NCI-H2029 treated with DMSO at 0.1 percent for 48 hours (cell line): ENCODE measurements at places on chromosomes 11 and 22.

DNA sequence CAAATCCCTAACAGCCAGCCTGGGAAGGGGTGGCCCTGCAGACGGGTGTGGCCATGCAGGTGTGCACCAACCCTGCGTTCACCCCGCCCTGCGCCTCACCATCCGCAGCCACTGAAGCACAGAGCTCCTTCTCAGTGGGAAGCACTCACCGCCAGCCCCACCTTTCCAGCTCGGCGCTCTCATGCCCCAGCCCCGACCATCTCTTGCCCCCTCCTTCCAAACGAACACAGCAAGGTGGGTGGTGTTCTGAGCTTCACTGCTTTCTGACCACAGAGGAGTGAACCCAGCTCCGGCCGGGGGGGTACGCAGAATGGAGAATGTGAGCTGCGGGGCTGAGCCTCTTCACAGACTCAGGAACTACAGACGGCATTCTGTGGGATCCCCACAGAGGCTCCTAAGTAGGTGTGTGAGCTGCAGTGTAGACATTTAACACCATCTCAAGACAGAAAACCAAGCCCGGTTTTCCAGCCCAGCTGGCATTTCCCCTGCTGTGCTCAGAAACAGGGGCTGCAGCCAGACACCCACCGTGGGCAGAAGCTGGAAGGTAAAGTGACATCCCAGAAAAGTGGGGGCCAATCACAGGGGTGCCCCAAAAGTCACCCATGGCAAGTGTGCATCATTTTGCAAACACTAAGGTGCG, 88.4 kb upstream of the RTL6 start:
- no peak for DNase-seq

- no peak for DNase-seq
These were observed 53.7 kb downstream of the PARVA start for GRCh38 chr11:12430954-12431595.

DNA sequence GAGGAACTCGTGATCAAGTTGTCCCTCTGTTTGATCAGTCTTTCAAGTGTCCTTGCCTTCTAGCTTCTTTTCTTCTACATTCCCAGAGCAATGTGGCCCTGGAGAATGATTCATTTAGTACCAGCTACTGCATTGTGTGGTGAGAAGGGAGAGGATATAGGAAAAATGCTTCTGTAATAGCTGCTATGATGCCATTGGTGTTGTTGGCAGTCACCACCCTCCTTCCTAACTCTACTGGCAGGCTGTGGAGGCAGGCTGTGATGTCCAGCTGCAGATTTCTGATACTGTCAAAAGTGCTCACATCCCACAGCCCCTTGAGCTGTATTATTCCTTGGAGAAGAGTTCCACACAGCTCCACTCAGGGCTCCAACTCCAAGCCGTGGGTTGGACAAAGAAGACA, 52.8 kb downstream of the ENDOD1 start:
- DNase-seq: no peak

- DNase-seq: no peak
These were observed 667.2 kb downstream of the BRD1 start for GRCh38 chr22:49160261-49161001.

GRCh38 chr11:47541070-47541469, 11.9 kb downstream of the CELF1 start:
- no peak for DNase-seq

- DNase-seq: no peak
These were observed 607 bp upstream of the ROBO4 start for GRCh38 chr11:124898263-124898680.

DNA sequence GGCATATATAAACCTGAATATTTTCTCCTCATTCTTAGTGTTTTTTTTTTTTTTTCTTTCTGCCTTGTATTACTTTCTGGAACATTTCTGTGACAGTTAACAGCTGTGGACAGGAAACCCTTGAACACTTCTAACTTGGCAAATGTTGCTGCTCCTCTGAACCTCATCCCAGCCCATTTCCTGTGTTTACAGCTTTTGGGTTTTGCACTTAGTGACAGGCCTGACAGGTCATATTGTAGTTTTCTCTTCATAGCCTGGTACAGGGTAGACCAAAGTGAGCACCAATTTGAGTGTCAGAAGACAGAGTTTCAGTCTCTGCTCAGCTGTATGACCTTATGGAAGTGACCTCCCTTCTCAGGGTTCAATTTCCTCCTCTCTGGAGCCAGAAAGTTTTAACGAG, 91.6 kb downstream of the STIM1 start:
- peak; percentile 14 for DNase-seq

- DNase-seq: peak; percentile 12
These were observed 476 bp upstream of the BARX2 start for GRCh38 chr11:129374993-129375750.

DNA sequence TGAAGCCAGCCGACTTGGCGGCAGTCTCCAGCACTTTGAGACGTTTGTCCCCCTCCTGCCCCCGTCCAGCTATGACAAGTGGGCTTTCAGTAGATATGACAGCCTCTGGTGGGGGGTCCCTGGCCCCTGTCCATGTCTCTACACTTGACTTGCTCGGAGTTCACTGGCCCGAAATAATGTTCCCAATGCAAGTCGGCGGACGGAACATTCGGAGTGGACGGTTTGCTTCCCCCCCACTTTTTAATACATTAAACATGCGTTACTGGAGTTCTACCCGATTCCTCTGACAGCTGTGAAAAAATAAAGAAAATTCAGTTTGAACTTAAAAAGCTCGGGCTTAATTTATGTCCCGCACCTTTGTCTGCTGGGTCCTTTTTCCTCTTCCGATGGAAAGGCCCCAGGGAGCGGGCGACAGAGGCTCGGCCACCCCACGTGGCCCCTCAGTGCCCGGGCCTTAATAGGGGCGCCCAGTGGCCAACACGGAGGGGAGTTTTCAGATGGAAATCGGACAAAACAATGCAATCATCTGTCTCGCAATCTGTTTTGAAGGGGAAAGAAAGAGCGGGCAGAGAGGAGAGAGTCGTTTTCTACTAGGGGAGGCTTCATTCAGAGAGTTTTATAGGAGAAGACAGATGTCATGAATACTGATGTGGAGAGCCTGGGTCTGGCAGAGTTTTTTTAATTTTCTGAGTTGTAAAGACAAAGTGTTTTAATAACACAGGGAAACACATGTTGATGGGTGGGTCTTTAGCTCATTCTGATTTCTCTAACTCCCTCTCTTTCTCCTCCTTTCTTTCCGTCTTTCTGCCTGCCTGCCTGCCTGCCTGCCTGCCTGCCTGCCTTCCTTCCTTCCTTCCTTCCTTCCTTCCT, 50.2 kb downstream of the SMIM38 start:
- DNase-seq: no peak

- DNase-seq: no peak
These were observed 10.1 kb upstream of the OR4A15 start for GRCh38 chr11:55357560-55358184.

DNA sequence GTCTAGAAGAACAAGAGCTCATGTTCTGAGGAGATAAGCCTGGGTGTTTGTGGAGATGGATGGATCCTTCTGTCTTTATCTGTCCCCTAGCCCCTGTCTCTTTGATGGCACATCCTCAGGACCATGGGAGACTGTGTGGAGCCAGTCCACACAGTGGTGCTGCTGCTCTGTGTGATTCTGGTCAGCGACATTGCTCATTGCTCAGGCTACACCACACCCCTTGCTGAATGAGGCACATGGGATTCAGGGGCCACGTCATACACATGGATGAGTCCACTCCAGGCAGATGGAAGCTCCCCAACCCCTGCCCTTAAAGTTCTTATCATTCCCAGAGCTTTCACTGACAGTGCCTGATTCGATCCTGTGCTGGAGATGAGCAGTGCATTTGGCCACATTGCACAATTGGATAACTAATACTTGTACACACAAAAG, 222.2 kb downstream of the NAV2 start:
- DNase-seq: no peak

GRCh38 chr22:46079861-46080821, 70.2 kb upstream of the PPARA start:
- DNase-seq: no peak

- no peak for DNase-seq
These were observed 101.3 kb upstream of the E2F8 start for GRCh38 chr11:19342036-19342435.

GRCh38 chr11:34644669-34645406, 23.9 kb downstream of the EHF start:
- no peak for DNase-seq

DNA sequence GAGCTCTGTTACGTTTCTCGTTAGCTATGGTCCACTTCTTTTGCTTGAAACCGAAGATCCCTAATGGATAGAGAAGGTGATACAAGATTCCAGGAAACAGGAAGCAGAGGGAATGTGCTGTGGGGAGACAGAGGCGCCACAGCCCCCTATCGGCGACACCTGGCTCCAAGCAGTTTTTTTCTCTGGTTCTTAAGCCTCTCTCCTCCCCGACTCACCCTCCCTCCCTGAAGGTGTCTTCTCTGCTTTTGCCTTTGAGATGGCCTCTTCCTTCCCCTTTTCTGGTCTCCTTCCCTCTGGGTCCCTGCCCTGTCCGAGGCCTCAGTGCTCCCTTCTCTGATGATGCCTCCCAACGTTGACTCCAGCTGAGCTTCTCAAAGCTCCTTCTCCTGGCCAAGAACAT, 14.2 kb upstream of the APOBEC3A start:
- no peak for DNase-seq

DNA sequence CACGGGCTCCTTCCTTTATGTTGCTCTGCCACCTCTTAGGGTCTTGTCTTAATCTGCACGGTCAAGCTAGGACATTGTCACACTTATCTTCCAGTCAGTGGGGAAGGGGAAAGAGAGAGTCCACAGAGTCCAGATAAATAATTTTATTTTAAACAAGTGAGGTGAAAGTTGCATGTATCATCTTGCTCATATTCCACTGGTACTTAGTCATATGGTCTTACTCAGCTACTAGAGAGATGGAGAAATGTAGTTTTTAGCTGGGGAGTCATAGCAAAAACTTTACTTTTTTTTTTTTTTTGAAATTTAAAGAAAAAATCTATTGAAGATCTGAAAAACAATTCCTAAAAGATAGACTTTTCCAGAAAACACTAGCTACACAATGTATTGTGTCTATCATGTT, 29.0 kb downstream of the PDE3B start:
- DNase-seq: no peak

GRCh38 chr22:19635644-19636043, 78.7 kb upstream of the SEPTIN5 start:
- no peak for DNase-seq

DNA sequence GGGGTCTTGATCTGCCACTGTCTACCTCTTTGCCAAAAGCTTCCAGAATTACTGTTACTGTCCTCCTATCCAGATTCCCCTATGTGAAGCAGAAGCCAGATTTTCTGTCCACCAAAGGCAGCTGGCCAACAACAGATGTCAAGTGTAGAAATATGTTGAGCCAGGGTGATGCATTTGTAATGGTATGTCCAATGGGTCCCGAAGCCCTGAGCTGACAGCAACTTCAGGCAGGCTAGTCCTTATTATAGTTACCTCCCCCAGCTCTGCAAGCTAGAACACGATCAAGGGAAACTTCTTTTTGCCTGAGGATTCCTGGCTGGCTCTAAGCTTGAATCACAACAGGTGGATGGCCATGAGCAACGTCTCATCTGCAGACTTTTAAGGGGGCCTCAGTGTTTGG, 10.2 kb downstream of the PAMR1 start:
- no peak for DNase-seq
